ENCODE measurements at places on chromosomes 7 and 10.

GRCh38 chr7:94434042-94434441, 39.3 kb downstream of the COL1A2 start:
- no peak for DNase-seq

GRCh38 chr10:17588420-17588819, 28.8 kb downstream of the HACD1 start:
- DNase-seq: no peak

- DNase-seq: no peak
Measured at GRCh38 chr7:136697271-136697670, 171.2 kb upstream of the CHRM2 start.

DNA sequence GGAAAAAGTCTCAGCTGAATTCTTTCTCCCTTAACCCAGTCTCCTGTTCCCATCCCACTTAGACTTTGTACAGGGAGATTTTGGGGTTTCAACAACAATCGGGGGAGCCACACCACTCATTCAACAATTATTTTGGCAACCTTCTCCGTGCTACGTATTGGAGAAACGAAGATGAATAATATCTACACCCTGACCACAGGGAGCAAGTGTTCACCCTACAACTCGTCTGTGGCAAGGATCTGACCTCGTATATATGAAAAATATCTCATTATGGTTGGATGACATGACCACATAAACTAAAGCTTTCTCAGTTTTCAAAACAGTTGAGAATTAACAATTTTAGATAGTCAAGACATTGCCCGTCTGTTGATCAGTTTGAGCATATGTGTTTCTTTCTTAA, 302.1 kb downstream of the CACNA2D1 start:
- DNase-seq: no peak

DNA sequence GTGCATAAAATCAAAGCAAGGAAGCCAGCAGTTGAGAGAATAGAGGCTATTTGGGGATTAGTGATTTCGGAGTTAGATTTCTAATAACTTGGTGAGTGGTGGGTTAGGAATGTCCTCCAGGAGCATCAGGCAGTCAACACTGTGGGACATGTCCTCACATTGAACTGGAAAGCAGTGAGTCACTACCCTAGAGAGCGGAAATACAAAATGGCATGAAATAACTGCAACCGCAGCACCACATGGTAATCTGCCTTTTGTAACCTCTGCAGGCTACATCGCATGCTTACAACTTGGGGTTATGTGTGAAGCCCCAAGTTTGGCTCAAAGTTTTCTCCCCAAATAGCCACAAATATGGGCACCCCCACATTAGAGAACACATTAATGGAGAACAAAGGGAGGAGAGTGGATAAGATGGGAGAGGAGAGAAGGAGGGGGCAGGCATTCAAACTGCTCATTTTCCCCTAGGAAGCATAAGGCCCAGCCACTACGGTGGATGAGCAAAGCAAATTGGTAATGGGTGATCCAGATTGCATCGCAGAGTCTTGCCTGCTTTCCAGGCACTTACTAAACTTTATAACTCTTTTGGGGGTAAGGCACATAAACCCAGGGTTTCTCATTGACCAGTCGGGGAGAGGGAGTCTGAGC, 22.0 kb upstream of the SLF2 start:
- DNase-seq: no peak

Measured in stimulated activated CD4-positive, alpha-beta T cell treated with anti-CD3 and anti-CD28 coated beads, Interleukin-1b, Interleukin-23, amount 100 ng/mL, for 4 hours (primary cell).